Motor neuron (in vitro differentiated cells): ENCODE measurements at places on chromosomes 3 and 15.

DNA sequence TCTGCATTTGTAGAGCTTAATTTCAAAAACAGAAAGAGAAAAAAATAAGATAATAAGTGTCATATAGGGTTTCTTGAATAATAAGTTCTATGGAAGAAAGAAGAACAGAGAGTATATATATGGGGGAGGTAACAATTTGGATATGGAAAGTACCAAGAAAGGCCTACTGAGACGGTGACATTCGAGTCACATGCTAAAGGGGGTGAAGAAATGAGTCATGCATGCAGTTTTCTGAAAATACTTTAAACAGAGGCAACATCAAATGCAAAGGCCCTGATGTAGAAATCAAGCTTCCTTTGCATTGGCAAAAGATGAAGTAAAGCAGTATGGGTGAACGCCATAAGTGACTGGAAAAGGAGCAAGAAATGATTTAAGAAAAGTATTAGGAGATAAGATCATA lies 371.6 kb upstream of the ZNF385D start:
- peak; percentile 66 for ATAC-seq

- no peak for ATAC-seq
Observed at GRCh38 chr3:168436245-168436724, 340.6 kb upstream of the GOLIM4 start.

DNA sequence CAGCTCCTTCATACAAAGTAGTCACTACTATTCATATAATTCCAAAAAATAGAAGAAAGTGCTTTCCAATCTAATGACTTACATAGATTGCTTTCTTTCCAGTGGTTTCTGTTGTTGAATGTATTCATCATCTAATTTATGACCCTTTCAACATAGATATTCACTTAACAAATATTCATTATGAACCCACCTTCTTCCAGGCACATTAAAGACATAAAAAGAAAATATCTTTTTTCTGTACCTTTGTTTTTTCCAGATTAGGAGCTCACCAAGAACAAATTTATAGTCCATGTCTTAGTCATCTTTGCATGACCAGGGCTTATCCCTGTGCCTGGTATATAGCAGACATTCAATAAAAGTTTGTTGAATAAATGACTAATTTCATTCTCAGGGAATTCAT lies 32.4 kb upstream of the PDZRN3 start:
- no peak for ATAC-seq

- no peak for ATAC-seq
Observed at GRCh38 chr3:549636-550035, 353.1 kb downstream of the CHL1 start.

GRCh38 chr15:77650265-77650664 lies 17.6 kb upstream of the LINGO1 start:
- ATAC-seq: peak; percentile 82

DNA sequence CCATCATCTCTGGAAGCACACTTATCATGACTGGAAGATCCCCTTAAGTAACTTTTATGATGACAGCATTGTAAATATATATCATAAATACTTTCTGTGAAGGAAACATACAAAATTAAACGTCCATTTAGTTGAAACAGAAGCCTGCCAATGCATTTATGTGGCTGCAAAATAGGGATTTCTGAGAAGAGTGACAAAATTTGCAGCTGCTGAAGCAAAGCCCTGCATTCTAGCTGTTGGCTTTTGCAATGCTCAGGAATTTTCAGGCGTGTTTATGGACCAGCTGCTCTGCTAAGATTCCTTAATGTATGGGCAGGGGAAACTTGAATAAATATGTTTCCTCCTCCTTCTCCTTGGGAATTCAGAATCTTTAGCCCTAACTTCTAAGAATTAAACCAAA lies 137.3 kb downstream of the CACNA2D3 start:
- ATAC-seq: no peak

DNA sequence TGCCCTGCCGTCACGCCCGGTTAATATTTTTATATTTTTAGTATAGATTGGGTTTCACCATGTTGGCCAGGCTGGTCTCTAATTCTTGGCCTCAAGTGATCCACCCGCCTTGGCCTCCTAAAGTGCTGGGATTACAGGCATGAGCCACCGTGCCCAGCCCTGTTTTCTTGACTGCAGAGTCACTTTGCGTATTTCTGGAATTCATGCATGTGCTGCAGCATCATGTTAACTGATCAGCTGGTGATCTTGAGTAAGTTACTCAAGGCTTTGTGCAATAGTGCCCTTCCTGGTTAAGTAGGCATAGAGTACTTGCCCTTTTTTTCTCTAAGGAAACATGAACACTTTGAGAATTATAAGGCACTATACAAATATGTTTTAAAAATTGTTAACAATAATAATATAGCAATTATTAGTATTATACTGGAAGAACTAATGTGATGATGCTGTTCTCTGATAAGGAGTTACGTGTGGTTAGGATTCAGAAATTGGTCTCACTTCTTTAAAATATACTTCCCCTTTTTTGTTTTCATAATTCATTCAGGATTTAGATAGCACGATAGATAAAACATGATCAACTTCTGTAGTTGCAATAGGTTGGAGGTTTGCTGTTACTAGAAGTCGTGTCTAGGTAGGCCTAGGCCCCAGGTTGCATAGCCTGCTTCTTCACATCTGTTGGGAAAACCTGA lies 33.6 kb downstream of the GPR171 start:
- no peak for ATAC-seq
